ENCODE measurements at places on chromosomes 13 and 19.

GRCh38 chr13:113786262-113786841 is 27.3 kb downstream of the TMEM255B start:
- no peak for DNase-seq

DNA sequence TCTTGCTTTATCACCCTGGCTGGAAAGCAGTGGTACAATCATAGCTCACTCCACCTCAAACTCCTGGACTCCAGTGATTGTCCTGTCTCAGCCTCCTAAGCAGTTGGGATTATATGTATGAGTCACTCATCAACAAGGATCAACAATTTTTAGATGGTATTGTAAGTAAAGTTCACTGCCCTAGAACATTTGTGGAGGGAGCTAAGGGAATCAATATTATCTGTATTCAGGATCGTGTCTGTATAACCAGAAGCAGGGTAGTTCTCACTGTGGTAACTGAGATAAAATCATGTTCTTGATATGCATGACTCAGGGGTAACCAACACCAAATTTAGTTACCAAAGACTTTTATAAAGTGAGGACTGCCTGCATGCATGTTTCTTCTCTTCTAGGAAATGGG is 27.0 kb downstream of the ZMYM5 start:
- no peak for DNase-seq

- no peak for DNase-seq
These were observed 21.0 kb upstream of the SLC35E1 start for GRCh38 chr19:16593181-16593580.

- no peak for DNase-seq
These were observed 27.5 kb upstream of the SIGLEC11 start for GRCh38 chr19:49988433-49988832.

DNA sequence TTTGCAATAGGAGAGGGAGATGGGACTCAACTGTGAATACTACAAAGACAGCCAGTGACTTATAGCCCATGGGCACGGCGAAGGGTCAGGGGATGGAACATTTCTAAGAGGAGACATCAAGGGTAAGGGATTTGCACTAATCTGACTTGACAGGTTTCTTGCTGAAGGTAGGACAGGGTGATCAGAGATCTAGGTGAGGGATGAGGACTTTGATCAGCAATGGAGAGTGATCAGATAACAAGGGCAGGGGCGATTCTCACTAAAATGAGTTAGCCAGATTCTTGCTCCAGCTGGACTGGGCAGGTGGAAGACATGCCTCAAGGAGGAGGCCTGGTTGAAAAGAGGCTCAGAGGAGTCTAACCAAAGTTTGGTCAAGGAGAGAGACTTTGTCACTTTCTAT is 209.2 kb downstream of the SLC7A1 start:
- no peak for DNase-seq

- DNase-seq: no peak
These were observed 13.9 kb upstream of the PAK4 start for GRCh38 chr19:39111593-39112199.

DNA sequence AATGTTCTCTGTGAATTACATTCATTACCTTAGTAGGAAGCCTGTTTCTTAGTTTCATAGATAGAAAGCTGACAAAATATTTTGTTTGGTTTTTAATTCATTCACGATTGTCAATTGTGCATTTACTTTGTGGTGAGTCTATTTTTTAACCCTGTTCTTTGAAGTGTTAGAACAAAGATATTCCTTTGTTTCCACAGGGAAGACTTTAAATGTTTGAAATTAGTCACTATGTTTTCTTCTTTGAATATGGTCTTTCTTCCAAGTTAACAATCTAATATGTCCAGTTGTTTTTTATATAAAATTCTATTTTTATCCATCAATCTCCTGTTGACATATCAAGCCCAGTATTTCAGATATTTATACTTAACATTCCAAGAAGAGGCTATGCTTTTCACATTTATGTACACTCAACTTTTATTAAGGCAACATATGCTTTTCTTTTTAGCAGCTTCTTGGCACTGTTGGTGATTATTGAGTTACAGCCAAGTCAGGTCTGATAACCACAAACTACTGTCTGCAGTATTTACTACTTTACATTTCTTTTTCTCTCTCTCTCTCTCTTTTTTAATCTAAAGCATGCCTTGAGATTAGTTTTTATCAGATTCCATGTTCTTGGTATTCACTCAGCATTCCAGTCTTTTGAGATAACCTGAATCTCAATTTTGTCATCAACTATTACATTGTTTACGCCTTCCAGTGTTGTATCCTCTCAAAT is 812.8 kb upstream of the SLC10A2 start:
- DNase-seq: no peak

DNA sequence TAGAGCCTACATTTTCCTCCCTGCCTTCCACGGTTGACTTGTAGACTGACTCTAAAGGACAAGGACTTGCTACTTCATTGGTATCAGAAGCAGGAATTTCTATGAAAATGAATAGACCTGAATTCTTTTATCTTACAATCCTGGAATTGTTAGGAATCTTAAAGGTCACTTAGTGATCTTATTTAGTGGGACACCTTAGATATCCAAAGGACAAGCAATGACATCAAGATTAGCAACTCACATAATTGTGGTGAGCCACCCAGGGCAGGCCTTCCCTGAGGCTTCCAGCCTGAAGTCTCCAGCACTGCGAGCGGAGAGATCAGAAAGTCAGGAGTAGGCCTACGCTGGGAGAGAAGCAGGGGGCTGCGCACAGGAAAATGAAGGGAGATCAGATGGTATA is 37.8 kb downstream of the KLF5 start:
- no peak for DNase-seq

DNA sequence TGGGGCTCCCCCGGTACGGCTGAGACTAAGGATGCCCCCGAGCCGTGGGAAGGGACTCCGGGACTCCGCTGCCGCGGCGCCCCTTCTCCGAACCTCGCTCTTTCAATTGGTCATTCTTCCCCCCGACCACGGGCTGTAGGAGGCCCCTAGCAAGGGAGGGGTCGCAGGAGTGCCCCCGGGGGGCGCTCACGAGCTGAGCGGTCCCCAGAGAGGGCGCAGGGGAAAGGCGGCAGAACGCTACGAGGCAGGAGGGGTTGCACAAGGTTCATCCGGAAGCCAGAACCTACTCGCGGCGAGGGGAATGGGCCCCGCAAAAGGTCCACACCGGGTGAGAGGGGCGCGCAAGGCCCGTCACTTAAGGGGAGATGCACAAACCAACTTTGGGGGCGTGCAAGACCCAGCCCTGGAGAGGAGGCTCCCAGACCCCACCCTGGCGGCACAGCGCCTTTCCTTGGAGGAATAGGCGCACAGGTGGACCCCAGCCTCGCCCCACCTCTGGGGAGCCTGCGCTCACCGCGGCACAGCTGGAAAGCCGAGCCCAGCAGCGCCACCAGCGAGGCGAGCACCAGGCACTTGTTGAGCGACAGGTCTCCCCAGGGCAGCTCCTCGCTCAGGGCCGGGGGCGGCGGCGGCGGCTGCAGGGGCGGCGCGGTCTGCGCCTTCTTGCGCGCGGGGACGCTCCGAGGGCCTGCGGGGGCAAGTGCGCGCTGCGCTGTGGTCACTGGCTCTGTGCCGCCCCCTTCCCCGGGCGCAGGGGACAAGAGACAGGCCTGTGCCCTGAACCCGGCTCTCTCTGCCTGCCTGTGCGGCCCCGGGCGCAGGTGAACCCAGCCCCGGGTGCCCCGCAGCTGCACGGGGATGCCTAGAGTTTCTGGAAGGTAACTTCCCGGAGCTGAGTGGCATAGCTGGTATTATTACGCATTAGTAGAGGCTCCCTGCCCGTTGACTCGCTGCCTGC is 2.8 kb downstream of the JSRP1 start:
- no peak for DNase-seq

DNA sequence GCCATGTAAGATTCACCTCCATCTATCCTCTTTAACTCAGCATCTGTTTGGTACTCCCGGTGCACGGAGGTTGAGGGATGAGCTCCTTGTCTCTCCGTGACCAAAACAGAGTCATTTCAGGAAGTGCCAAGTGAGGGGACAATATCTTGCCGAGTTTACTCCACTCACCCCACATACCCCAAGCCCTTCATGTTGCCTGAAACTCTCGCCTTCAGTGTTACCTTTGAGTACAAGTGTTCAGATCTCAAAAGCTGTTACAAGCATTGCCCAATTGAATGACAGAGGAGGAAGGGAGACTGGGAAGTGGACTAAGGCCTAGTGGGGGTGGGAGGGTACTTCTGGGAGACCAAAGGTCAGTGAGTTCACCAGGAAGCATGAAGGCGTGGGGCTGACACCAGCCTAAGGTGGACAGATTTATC is 6.0 kb upstream of the SIGLEC12 start:
- DNase-seq: no peak

GRCh38 chr13:66748712-66749111 is 481.4 kb downstream of the PCDH9 start:
- DNase-seq: no peak

- DNase-seq: no peak
These were observed 76.3 kb downstream of the ZNF536 start for GRCh38 chr19:30448386-30449077.

DNA sequence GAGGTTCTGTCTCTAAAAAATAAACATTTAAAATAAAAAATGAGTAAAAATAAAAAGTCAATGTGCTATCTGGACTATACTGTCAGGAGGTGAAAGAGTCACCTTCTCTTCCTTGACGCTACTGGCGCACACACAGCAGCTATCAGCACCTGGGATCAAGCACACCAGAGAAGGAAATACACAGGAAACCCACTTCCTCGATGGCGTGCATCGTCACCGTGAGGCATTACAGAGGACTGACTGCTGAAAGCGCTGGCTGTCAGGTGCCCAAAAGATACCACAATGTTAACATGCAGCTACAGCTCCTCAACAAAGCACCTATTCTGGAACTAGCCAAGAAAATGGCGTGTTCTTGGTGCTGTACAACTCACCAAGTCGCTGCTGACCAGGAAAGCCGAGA is 6.1 kb downstream of the SLC35E1 start:
- DNase-seq: no peak

- no peak for DNase-seq
These were observed 11.1 kb downstream of the FTL start for GRCh38 chr19:48975947-48976847.

- DNase-seq: no peak
These were observed 29.4 kb downstream of the DNM2 start for GRCh38 chr19:10747271-10747670.

- DNase-seq: no peak
These were observed 7.9 kb upstream of the KLK8 start for GRCh38 chr19:51009061-51009891.

- no peak for DNase-seq
These were observed 6.7 kb downstream of the KHSRP start for GRCh38 chr19:6417713-6418561.

DNA sequence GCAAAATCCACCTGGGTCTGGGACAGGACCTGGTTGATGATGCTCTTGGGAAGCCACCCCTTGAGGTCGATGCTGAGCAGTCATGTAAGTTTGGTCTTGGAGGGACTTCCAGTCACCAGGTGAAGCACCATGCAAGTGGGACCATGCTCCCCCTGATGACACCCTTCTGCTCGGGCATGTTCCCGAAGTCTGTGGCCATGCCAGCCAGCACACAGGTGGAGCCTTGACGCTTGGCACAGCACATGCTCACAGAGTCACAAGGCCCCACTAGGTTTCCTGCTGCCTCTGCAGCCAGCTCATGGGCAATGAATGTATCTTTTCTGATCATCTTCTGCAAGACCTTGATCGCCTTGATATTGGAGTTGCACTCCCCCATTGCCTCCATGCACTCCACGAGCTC is 1920.2 kb downstream of the PCDH9 start:
- no peak for DNase-seq

- DNase-seq: no peak
These were observed 122.2 kb downstream of the KL start for GRCh38 chr13:33138441-33138840.

DNA sequence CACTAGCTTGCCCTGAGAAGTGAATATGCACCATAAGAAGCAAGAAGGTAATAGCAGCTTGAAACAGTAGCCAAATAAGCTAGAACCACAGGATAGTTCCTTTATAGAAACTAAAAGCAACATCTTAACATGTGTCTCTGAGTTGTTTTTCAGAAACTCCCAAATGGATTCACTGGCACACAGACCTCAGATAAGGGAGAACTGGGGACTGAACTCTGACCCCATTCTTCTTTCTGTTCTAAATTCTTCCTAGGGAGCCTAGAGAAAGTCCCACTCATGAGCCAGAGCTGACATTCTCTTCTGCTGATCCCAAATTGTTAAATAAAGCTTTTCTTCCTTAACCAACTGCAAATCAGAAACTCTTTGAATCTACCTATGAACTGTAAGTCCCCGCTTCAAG is 146.1 kb downstream of the PCDH9 start:
- no peak for DNase-seq

DNA sequence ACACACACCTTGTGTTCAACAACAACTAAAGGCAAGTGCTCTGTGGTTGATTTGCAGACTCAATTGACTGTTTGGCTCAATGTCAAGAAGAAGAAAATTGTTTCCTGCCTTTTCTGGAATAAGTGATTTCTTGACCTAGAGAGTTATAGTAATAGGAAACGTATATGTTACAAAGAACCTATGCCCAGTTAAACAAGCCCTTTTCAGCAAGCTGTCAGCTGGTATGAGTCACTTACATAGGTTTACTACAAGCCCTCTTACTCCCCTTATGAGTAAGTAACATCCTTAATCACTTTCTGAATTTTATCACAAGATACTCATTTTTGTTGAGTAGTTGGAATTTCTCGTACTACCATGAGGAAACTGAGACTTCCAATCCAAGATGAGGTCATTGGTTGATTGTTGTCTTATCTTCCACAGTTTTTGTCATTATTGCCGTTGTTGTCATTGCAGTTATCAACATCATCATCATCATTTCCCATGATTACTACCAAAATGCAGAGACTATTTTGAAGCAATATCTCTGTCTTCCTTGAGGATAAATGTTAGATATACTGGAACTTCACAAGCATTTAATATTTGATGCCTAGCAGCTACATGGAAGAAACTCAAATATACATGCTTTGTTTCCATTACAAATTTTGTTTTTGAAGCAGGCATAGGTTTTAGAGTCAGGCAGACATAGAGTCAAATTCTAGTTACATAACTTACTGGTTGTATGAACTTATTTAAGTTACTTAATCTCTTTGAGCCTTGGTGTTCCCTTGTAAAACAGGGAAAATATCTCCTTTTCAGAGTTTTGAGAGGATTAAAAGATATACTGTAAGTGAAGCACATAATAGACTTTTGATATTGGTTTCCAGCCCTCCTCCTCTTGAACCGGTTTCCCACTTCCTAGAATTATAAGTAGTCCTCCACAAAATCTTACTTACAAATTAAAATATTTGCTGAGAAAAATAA is 106.0 kb downstream of the RAP2A start:
- no peak for DNase-seq

- DNase-seq: no peak
These were observed 8.5 kb downstream of the MOB3A start for GRCh38 chr19:2087621-2088100.

All from stromal cell of bone marrow (primary cell).